H7 (cell line): ENCODE measurements at places on chromosomes 3 and 15.

- no peak for DNase-seq
These were observed 45.4 kb downstream of the TJP1 start for GRCh38 chr15:29776859-29777258.

GRCh38 chr3:185739264-185739701 lies 85.6 kb downstream of the IGF2BP2 start:
- peak; percentile 61 for DNase-seq

- no peak for DNase-seq
These were observed 254.0 kb downstream of the GABRB3 start for GRCh38 chr15:26518885-26519284.

DNA sequence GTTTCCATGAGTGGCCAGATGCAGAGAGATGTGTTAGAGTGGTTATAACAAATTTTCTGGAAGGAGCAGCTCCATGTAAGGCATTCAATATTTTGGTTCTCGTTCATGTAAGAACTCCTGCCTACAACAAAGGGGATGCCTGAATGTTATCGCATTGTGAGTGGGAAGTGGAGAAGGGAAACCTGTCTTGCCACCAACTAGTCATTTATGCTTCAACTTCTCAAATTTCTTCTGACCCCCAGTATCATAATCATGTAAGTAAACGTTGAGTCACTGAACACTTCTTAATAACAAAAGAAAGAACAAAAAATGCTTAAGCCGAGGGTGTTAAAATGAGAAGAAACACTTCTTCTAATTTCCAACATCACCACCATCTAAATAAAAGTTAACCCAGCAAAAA lies 62.0 kb upstream of the MRPL3 start:
- no peak for DNase-seq

DNA sequence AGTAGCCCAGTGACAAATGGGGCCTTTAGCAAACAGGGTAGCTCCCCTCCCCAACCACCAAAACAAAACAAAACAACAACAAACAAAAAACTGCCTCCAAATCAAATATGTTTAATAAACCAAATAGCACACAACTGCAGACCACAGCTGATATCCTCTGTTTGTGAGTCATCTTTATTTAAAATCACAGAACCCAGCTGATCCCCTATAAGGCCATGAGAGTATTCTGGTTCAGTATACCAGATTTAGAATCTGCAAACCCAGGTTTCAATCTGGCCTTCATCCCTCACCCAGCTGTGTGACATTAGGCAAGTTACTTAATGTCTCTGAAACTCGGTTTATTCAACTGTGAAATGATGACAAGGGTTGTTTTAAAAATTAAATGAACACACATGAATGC lies 124.5 kb downstream of the SUCLG2 start:
- no peak for DNase-seq

- no peak for DNase-seq
These were observed 745.9 kb upstream of the CFAP20DC start for GRCh38 chr3:59795756-59796155.

DNA sequence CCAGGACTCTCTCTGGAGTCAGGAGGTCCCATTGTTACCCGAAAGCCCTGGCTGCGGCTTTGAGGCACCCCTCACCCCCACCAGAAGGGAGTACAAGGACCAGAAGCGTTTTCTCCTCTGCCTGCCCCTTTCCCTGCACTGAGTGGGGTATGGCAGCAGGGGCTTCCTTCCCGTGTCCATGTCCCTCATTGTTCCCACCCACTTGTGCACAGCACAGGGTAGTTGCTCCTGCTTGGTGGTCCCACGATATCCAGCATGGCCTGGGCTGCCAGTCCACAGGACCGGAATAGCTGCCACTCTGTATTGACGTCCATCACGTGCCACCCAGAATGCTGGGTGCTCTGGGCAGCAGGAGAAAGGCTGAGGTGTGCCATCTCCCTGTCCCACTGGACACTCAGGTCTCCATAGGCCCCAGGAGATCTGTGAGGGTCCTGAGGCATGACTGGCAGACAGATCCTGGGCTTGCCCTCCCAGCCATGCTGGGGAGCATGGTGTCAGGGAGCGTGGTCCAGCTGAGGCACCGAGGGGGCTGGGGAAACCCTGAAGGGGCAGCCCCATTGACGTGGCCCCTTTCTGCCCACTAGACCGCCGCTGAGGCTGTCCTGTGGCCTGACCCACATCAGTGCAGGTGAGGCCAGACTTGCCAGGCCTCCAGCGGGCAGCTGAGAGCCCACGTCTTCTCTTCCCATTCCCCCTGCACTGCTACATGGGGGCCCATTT lies 45.3 kb upstream of the SEC22A start:
- DNase-seq = no peak

- no peak for DNase-seq
These were observed 93.1 kb downstream of the C3orf70 start for GRCh38 chr3:185059766-185060165.

DNA sequence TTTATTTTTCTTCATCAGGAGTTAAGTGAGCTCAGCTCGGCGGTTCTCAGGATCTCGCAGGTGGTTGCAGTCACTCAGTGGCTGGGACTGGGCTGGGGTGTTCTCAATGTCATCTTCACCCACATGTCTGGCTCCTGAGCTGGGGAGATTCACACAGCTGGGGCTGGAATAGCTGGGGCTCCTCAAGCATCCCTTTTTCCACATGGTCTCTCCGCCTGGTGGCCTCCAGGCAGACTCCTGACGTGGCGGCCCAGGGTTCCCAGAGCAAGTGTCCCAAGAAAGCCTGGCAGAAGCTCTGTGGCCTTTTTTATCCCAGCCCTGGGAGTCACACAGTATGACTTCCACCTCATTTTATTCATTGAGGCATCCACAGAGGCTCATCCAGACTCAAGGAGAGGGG lies 84.1 kb upstream of the ANKRD34C start:
- DNase-seq = no peak

DNA sequence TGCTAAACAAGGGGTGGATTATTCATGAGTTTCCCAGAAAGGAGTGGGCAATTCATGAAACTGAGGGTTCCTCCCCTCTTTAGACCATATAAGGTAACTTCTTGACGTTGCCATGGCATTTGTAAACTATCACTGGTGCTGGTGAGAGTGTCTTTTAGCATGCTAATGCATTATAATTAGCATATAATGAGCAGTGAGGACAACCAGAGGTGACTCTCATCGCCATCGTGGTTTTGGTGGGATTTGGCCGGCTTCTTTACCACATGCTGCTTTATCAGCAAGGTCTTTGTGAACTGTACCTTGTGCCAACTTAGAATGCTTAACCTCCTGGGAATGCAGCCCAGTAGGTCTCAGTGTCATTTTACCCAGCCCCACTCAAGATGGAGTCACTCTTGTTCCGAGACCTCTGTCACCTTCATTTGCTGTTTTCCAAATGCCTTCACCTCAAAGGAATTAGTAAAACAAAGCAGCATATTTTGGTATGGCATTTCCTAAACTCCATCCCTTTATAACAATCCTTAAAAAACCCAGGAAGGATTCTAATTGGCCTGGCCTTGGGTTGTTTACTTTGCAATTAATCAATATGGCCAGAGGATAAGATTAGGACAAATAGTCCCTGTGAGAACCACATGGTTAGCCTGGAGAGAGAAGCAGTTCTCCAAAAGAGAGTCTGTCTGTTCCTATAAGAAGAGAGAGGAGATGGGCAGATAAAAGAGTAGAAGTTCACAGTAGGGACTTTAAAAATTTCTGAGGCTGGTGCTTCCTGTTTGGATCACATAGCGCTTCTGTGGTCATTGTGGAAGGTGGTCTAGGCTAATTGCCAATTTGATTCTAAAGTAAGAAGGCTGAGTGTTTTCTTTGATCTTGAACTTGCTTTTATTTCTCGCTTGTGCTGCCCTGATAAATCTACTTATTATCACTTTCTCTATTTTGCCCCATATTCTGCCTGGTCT lies 155.2 kb upstream of the EOMES start:
- DNase-seq = no peak

DNA sequence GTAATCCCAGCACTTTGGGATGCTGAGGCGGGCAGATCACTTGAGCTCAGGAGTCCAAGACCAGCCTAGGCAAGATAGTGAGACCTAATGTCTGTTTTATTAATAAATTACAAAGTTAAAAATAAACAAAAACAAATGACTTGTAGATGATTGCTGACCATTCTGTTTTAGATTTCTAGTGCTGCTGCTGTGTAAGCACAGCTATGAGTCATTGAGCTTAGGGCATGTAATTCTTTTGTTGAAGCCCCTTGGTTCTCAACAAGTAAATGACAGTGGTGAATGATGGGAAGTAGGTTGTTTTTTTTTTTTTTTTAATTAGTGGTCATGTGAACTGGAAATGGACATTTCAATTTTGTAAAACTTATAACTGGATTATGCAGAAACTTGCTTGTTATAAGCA lies 63.3 kb downstream of the LEO1 start:
- no peak for DNase-seq

GRCh38 chr15:96106181-96106580 lies 224.3 kb upstream of the NR2F2 start:
- DNase-seq = no peak

DNA sequence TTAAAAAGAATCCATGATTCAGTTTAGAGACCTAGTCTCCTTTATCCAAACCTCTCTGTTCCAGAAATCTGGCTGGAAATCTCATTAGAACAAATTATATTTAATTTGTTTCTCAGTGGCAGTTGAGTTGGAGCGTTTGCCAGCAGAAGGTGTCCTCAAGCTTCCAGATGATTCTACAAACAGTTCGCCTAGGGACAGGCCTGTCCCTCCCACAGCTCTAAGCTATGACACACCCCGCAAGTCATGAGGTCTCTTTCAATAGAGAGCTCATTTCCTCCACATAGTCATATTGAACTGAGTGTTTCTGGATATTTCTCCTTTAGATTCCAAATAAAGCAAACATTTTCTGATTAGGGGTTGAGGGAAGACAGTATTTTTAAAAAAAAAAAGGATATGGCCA lies 230.3 kb downstream of the ATP8B4 start:
- DNase-seq = no peak

DNA sequence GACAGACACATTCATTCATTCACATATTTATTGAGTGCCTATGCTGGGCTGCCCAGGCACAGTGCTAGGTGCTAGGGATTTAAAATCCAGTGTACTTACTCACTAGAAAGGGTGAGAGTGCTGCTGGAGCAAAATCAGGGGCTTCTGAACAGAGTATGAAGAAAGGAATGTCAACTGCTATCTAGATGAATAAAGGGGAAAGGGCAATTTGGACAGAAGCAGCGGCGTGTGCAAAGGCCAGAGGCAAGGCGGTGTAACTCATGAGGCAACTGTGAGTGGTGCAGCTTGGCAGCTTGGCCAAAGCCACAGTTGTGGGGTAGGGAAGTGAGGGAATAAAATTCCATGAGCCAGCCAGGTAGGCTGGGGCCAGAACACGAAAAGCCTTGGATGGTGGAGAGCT lies 76.7 kb downstream of the RAD18 start:
- DNase-seq = no peak

- no peak for DNase-seq
These were observed 64.8 kb downstream of the SAMMSON start for GRCh38 chr3:70064194-70064779.

DNA sequence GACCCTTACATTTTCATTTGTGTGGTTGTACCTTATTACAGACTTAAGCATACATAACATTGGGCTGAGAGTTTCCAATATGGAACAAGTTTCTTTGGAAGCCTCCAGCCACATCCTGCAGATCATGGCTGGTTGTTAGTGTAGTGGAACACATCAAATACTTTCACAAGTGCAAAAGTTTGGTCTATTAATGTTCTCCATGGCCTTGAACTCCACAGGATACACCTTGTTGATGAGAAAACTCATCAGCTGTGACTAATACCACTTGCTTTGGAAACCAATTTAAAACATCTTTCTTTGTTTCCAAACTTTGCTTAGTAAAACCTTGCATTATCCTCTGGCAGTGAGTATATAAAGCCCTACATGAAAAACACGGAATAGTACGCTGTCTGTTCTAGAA lies 46.1 kb downstream of the MYZAP start:
- DNase-seq = no peak

GRCh38 chr15:59166166-59166565 lies 40.5 kb upstream of the LDHAL6B start:
- DNase-seq = no peak

DNA sequence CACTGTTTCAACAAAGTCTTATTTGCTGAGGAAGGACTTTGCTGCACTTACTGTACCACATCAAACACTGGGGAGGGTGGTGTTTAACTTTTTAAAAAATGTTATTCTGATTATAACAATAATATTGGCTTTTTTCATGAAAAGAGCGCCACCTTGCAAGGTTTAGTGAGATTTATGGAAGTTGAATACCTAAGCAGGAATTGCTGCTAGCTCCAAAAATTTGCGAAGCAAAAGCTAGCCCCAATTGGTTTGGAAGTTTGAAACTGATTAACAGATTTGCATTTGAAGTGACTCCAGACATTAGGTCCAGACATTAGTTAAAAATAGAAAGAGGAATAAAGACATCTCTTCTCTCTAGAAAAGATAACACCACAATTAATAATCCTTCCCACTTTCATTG lies 6.7 kb downstream of the ZIC1 start:
- no peak for DNase-seq
